ENCODE measurements at places on chromosomes 12 and 14.

GRCh38 chr12:54411391-54412241 is 7.5 kb downstream of the ITGA5 start:
- no peak overlapping the region for H3K4me3 ChIP-seq
- H3K4me1 ChIP-seq: peaks cover 36% of the 10 kb centered on the region
- no peak overlapping the region for H3K27ac ChIP-seq
- peaks cover 22% of the 10 kb centered on the region for H3K36me3 ChIP-seq

- H3K4me1 ChIP-seq: peaks cover 15% of the 10 kb centered on the region
- H3K4me3 ChIP-seq: peak overlapping the region; percentile 29
- no peak for DNase-seq
- peak overlapping the region; percentile 65 for H3K27ac ChIP-seq
- no peaks in the 10 kb centered on the region for H3K36me3 ChIP-seq
These were observed 42.8 kb upstream of the RNASE3 start for GRCh38 chr14:20848316-20848954.

DNA sequence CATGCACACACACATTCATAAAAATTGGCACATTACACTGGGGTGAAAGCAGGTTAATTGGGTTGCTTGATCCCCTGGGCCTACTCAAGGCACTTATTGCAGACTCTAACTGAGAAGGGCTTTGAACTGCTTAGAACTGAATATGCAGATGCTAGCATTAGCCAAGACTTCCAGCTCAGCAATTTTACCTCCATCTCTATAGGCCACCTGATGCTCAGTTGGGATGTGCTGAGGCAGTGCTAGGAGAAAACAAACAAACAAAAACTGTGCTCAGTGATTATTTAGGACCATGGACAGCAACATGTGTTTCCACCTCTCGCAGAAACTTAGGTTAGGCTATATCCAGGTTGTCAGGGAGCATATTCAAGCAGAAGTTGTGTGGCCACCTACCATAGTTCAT is 124.8 kb upstream of the WSCD2 start:
- peaks cover 46% of the 10 kb centered on the region for H3K27me3 ChIP-seq
- no peak overlapping the region for H3K4me3 ChIP-seq
- no peak overlapping the region for H3K27ac ChIP-seq
- peak; percentile 17 for DNase-seq

DNA sequence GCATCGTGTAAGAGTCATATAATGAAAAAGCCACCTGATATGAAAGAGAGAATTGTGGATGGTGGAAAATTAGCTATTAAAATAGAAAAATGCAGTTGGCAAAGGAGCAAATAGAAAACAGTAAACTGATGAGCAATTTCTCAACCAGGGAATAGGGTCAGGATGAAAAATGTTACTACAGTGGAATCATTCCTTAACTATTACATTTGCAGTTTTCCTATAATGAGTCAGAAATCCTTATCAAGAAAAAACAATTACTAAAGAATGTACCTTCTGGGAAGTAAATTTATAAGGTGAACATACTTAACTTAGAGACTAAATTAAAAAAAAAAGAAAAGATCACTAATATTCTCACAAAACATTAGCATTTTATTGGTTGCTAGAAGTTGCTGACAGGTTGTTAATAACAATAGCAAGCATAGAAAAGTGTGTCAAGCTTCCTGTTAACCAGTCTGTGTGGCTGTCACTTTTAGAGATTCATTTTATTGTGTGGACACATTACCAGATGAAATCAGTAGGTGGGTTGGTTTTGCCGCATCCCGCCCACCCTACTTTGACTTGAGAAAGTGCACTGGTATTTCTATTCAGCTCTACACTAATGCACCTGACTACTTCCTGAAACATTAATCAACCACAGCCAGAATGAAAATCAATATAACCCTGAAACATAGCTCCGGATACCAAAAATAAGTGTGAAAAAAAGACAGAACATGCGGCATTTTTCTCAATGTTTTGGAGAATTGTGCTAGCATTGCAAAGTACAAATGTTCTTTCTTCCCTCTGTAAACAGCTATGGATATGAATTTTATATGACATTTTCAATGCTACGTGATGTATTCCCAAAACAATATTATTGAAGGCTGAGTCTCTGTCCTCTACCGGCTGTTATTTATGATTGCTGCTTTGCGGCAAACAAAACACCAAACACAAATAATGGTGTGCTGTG is 576.7 kb downstream of the SLC16A7 start:
- H3K36me3 ChIP-seq: no peaks in the 10 kb centered on the region
- DNase-seq: no peak
- H3K27ac ChIP-seq: peak overlapping the region; percentile 43
- no peak overlapping the region for H3K4me3 ChIP-seq

- H3K27ac ChIP-seq: no peak overlapping the region
- H3K27me3 ChIP-seq: no peaks in the 10 kb centered on the region
- H3K4me1 ChIP-seq: no peaks in the 10 kb centered on the region
- H3K36me3 ChIP-seq: no peaks in the 10 kb centered on the region
- DNase-seq: no peak
These were observed 347.0 kb downstream of the MDGA2 start for GRCh38 chr14:47328376-47328775.

GRCh38 chr12:128336204-128337070 is 69.5 kb downstream of the TMEM132C start:
- no peak for DNase-seq
- H3K36me3 ChIP-seq: peaks cover 5% of the 10 kb centered on the region
- H3K27me3 ChIP-seq: no peaks in the 10 kb centered on the region
- peak overlapping the region; percentile 77 for H3K4me3 ChIP-seq
- peak overlapping the region; percentile 97 for H3K27ac ChIP-seq

DNA sequence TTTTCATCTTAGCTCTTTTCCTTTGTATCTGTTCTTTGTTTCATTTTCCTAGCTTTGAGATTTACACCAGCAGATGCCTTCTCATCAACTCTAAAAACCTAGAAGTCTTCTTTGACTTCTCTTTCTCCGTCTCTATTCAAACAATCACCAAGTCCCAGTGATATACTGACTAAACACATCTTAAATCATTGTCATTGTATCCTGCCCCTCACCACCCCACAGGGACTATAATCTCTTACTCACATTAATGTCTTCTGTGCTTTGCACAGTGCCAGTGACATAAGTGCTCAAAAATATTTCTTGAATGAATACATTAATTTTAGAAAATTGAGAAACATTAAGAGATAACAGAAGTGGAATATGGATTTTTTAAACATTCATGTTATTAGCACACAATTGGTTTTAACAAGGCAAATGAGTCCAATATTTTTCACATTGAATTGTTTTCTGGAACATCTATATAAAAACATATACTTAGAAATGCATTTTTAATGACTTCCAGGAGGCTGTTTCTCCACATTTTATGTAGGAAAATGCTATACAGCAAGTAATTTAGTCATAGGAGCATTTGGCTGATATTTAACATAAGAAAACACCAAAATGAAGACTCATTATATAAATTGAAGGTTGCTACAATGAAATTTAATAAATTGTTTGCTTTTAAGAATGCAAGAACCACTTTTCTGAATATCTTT is 472.8 kb upstream of the PRICKLE1 start:
- H3K27me3 ChIP-seq: no peaks in the 10 kb centered on the region
- H3K4me3 ChIP-seq: peak overlapping the region; percentile 1
- peaks cover 44% of the 10 kb centered on the region for H3K4me1 ChIP-seq
- DNase-seq: no peak
- peak overlapping the region; percentile 53 for H3K27ac ChIP-seq

- H3K27me3 ChIP-seq: no peaks in the 10 kb centered on the region
- no peak overlapping the region for H3K27ac ChIP-seq
- H3K36me3 ChIP-seq: no peaks in the 10 kb centered on the region
- DNase-seq: no peak
- no peaks in the 10 kb centered on the region for H3K4me1 ChIP-seq
- H3K4me3 ChIP-seq: no peak overlapping the region
These were observed 121.2 kb downstream of the SLC6A15 start for GRCh38 chr12:84791444-84791843.

DNA sequence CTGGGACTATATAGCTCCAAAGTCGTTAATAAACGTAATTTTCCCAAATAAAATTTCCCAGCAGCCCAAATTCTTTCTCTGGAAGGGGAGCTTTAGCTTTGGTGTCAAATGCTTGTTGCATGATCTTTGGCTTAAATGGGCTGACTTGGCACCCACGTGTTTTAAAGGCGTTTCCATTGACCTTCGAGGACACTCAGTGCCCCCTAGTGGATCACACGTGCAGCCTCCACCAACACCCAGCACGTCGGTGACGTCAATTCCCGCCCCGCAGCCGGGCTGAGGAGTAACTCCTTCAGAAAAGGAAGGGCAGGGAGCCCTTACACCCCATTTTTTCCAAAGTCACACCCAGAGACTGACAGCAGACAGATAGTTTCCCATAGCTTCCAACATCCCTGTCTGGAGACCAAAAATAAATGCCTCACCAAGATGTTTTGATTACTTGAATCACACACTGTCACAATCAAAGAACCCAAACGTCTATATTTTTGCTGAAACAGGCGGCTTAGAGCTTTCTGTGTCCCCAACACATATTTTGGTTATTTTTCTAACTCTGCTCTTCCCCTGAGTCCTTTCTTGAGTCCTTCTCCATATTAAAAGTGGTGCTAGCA is 707.9 kb downstream of the AACS start:
- no peaks in the 10 kb centered on the region for H3K36me3 ChIP-seq
- no peaks in the 10 kb centered on the region for H3K4me1 ChIP-seq
- DNase-seq: peak; percentile 30
- H3K27ac ChIP-seq: no peak overlapping the region
- H3K27me3 ChIP-seq: peaks cover 3% of the 10 kb centered on the region
- no peak overlapping the region for H3K4me3 ChIP-seq

- no peaks in the 10 kb centered on the region for H3K27me3 ChIP-seq
- no peak overlapping the region for H3K4me3 ChIP-seq
- peaks cover 26% of the 10 kb centered on the region for H3K4me1 ChIP-seq
- H3K27ac ChIP-seq: no peak overlapping the region
These were observed 157.6 kb downstream of the FOXA1 start for GRCh38 chr14:37437490-37437889.

DNA sequence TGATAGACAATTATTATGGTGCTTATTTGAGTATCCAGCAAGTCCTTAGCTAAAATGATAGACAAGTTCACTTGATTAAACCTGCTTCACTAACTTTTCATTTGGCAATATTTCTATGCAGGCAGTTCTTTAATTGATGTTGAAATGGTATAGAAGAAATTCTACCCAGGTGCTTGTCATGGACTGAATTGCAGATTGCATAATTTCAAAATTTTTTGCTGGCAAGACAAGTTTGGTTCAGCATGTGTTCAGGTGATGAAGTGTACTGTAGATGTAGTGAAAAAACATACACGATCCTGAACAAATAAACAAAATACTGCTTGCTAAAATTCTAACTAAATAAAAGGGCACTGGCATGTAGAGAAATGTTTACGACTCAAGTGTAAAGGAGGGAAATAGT is 189.0 kb downstream of the FOXA1 start:
- H3K4me1 ChIP-seq: no peaks in the 10 kb centered on the region
- H3K4me3 ChIP-seq: no peak overlapping the region
- DNase-seq: no peak
- H3K36me3 ChIP-seq: no peaks in the 10 kb centered on the region

DNA sequence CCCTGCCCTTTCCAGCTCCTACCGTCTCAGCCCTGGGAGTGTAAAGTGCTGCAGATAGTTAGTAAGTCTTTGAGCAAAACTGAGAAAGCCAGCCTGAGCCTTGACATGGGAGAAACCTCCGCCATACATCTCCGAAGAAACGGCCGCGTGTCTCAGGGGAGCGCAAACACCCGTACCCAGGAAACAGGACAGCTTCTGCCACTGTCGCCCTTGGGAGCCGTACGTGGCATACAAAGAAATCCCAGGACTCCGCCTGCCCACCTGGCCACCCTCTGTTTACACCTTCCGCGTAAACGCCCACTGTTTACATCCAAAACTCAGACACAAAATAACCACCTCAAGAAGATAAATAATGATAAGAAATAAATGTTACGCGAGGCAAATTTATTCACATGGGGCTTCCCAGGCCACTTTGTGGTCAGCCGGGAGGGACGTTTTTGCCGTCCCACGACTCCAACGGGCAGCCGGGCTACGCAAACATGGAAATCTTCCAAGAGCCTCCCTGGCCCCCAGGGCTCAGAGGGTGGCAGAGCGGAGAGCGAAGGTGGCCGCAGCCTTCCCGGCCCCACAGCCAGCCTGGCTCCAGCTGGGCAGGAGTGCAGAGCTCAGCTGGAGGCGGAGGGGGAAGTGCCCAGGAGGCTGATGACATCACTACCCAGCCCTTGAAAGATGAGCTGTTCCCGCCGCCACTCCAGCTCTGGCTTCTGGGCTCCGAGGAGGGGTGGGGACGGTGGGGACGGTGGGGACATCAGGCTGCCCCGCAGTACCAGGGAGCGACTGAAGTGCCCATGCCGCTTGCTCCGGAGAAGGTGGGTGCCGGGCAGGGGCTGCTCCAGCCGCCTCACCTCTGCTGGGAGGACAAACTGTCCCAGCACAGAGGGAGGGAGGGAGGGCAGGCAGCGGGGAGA is at the start of gene BDKRB2:
BDKRB2 (plus strand) TSS at position 689 of the 908 bp plus-strand sequence. CDS start 32,269 bp downstream, outside the sequence.
- H3K4me3 ChIP-seq: peak within 1 kb of the TSS; percentile 73
- no peaks in the 10 kb centered on the region for H3K36me3 ChIP-seq
- H3K4me1 ChIP-seq: peaks cover 24% of the 10 kb centered on the region
- DNase-seq: peak; percentile 79
- H3K27me3 ChIP-seq: peaks cover 35% of the 10 kb centered on the region
- H3K27ac ChIP-seq: no peak within 1 kb of the TSS

DNA sequence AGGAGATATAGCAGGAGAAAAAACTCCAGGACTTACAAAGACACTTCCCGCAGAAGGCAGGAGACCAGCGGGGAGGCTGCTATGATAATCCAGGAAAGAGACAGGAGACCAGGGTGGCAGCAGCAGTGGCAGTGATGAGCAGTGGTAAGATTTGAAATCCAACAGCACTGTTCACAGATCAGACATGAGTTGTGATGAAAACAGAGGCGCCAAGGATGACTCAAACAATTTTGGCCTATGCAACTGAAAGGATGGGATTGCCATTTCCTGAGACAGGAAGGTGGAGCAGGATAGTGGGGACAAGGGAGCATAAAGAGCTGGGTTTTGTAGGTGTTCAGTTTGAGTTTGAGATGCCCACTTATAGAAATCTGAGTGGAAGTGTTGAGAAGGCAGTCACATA is 108.6 kb upstream of the DYRK2 start:
- no peak overlapping the region for H3K27ac ChIP-seq
- DNase-seq: no peak
- peaks cover 27% of the 10 kb centered on the region for H3K27me3 ChIP-seq
- H3K4me3 ChIP-seq: no peak overlapping the region

- H3K27me3 ChIP-seq: peaks cover 81% of the 10 kb centered on the region
- H3K36me3 ChIP-seq: no peaks in the 10 kb centered on the region
- H3K4me3 ChIP-seq: no peak overlapping the region
These were observed 75.2 kb upstream of the TBX5 start for GRCh38 chr12:114481200-114481535.

GRCh38 chr12:67617629-67618028 is 30.9 kb upstream of the DYRK2 start:
- H3K27me3 ChIP-seq: no peaks in the 10 kb centered on the region
- peak overlapping the region; percentile 1 for H3K27ac ChIP-seq
- no peak for DNase-seq
- H3K4me3 ChIP-seq: no peak overlapping the region
- peaks cover 6% of the 10 kb centered on the region for H3K4me1 ChIP-seq
- H3K36me3 ChIP-seq: no peaks in the 10 kb centered on the region

Data from nephron progenitor cell (in vitro differentiated cells).